Activated CD4-positive, alpha-beta T cell treated with anti-CD3 and anti-CD28 coated beads, Interleukin-2, amount 10 ng/mL, durations not matched to agents 7 days and 5 days (primary cell): ENCODE measurements at places on chromosomes 11 and 22.
A peak's percentile ranks its signal among the peaks of the same experiment; 100 is the strongest.

- H3K36me3 ChIP-seq: no peaks in the 10 kb centered on the region
- peaks cover 2% of the 10 kb centered on the region for H3K27me3 ChIP-seq
- no peak overlapping the region for H3K27ac ChIP-seq
These were observed 4.1 kb upstream of the MS4A18 start for GRCh38 chr11:60720460-60720859.

- H3K36me3 ChIP-seq: no peaks in the 10 kb centered on the region
- peaks cover 16% of the 10 kb centered on the region for H3K4me1 ChIP-seq
- no peak overlapping the region for H3K27ac ChIP-seq
- no peak overlapping the region for H3K4me3 ChIP-seq
- DNase-seq: peak; percentile 15
These were observed 51.7 kb upstream of the NUP160 start for GRCh38 chr11:47899801-47900200.

DNA sequence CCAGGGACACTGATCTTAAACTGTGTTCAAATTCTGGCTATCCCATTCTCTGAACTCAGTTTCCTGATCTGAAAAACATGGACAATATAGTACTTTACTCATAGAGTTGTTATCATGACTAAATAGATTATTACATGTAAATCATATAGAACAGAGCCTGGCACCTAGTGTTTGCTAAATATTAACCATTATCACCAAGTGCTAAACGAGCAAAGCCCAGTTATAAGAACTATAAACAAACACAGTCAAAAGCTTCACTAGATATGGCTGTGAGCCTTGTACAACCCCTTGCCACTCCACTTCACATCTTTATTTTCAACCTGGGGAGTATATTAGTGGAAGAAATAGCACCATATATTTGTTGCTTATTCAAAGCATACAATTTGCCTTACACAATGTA lies 338.9 kb upstream of the CADM1 start:
- no peak overlapping the region for H3K4me3 ChIP-seq
- no peaks in the 10 kb centered on the region for H3K36me3 ChIP-seq
- H3K27ac ChIP-seq: no peak overlapping the region
- DNase-seq: no peak
- H3K4me1 ChIP-seq: no peaks in the 10 kb centered on the region

DNA sequence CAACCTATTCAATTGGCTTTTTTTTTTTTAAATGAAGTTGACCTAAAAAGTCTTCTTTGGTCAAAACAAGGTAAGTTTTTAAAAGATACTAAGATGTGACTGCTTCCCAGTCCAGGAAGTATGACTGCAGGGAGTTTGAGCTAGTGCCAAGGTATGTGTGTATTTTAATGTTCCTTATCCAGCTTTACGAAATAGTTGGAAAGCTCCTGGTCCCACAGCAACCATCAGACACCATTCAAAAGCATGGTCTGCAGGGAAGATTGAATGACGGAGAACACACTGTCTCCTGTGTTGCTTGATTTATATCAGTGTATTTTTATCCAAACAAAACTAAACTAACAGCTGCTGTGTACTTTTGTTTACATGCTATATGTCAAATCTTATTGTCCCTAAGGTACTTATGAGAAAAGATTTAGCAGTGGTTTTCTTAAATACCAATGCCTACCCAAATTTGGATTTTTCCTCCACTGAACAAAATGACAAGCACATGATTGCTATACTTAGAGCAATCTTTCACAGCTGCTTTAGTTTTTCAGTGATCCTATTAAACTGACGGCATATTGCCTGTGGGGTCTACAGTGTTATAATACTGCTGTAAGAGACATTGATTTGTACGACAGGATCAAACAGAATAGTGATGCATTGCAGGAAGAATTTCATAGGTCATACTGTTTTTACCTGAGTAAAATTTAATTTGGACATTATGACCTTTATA lies 122.9 kb downstream of the DCDC1 start:
- H3K36me3 ChIP-seq: no peaks in the 10 kb centered on the region
- H3K27ac ChIP-seq: no peak overlapping the region
- H3K27me3 ChIP-seq: peaks cover 9% of the 10 kb centered on the region
- H3K4me1 ChIP-seq: no peaks in the 10 kb centered on the region

- peak overlapping the region; percentile 88 for H3K4me3 ChIP-seq
- H3K27ac ChIP-seq: no peak overlapping the region
- no peak for DNase-seq
These were observed 1.8 kb upstream of the CHKB start for GRCh38 chr22:50584106-50585096.
